Natural killer cell treated with Interleukin-12 subunit alpha and Interleukin-12 subunit beta and Interleukin-15 and Interleukin-18, amount 100 ng/mL, for 72 hours (primary cell): ENCODE measurements at places on chromosomes 11 and 22.

DNA sequence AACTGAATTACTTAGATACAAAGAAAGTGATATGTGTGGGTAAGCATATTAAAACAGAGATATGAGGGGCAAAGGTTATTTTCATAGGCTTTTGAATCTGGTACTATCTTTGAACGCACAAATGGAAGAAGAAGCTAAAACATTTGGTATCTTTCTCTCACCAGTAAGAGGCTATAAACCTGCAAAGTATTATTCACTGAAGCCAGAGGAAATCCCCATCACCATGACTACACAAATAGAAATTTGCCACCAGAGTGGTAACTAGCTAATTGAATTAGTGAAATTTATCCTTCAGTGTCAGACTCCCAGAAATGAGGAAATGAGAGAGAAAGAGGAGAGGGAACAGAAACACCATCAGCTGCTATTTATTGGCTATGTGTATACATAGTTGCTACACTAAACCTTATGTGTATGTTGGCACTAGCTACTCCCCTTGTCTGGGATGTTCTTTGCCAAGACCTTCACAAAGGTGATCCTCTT, 503.4 kb downstream of the DLG2 start:
- DNase-seq, result no peak

DNA sequence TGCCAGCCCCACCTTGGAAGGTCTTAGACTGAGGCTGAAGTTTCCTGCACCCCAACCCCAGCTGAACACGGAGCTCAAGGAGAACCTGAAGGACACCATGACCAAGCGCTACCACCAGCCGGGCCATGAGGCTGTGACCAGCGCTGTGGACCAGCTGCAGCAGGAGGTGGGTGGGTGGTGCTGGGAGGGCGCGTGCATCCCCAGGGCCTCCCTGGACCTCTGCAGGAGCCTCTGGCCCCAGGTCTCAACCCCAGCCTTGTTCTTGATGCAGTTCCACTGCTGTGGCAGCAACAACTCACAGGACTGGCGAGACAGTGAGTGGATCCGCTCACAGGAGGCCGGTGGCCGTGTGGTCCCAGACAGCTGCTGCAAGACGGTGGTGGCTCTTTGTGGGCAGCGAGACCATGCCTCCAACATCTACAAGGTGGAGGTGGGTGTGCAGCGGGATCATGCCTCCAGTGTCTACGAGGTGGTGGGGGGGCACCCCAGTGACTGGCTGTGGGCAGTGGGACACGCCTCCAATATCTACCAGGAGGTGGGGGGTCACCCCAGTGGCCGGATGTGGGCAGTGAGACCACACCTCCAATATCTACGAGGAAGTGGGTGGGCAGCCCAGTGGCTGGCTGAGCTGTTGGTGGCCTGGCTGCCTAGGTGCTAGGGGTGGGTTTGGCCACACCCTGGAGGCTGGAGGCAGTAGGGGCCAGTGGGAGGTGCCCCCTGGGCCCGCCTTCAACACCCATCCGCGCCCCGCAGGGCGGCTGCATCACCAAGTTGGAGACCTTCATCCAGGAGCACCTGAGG, 4.6 kb downstream of the CD151 start:
- DNase-seq, result no peak

DNA sequence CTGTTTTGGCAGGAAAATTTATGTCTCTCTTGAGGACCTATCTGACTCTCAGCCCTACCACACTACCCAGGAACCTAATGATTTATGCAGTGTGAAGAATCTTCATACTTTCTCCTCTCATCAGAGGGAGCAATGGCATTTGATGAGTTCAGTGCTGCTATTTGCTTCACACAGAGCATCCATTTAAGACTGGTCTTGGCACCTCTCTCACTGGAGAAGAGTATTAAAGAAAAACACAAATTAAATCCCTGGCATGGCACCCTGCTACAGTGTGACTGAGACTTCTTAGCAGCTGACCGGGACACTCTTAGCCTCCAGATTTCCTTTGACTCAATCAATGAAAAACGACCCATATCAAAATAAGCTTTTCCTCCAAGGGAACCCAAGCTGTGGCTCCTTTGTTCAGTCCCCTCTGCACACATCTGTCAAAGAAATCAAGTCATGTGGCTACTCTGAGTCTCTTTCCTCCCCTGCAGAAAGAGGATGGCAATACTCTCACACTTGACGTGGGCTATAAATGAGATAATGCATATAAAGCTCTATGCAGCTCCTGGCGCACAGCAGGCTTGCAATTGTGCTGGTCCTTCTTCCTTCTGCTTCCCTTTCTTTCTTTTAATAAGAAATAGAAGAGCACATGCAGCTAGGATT, 186.1 kb upstream of the E2F8 start:
- DNase-seq, result no peak

- DNase-seq, result peak; percentile 57
Measured at GRCh38 chr11:118872403-118872821, 11.3 kb upstream of the CXCR5 start.

DNA sequence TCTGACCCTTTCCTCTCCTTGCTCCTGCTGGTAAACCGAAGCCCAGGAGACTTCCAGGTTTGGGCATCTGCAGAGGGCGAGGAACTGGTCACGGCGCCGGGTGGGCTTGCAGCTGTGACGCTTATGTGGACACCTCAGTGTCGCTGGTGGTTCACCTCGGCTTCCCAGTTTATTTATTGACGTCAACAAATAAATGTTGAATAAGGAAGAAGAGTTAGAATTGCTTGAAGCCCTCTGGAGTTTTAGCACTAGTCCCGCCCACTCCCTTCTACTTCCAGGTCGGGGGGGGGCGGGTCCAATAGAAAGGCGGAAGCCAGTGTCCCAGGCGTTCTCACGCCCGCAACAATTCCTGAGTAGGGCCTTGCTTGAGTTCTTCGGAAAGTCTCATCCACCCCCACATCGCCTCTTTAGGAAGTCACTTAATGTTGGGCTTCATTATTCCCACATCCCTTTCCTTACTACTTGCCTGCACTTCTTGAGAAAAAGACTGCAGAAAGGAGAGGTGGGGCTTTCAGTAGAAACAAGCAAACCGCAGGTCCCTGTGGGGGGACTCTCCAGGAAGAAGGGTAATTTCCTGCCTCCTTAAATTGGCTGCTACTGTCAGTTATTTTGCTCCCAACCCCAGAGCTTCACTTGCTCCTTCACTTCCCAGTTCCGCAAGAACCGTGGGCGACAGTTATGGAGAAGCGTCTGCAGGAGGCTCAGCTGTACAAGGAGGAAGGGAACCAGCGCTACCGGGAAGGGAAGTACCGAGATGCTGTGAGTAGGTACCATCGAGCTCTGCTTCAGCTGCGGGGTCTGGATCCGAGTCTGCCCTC, at the start of gene TTC9C:
Gene TTC9C, plus strand, starts transcription at position 316 of the 818 bp plus-strand sequence. Its CDS starts 363 bp downstream, at position 679.
- DNase-seq, result peak; percentile 85

GRCh38 chr22:49948958-49949913, 11.3 kb upstream of the PIM3 start:
- no peak for DNase-seq

DNA sequence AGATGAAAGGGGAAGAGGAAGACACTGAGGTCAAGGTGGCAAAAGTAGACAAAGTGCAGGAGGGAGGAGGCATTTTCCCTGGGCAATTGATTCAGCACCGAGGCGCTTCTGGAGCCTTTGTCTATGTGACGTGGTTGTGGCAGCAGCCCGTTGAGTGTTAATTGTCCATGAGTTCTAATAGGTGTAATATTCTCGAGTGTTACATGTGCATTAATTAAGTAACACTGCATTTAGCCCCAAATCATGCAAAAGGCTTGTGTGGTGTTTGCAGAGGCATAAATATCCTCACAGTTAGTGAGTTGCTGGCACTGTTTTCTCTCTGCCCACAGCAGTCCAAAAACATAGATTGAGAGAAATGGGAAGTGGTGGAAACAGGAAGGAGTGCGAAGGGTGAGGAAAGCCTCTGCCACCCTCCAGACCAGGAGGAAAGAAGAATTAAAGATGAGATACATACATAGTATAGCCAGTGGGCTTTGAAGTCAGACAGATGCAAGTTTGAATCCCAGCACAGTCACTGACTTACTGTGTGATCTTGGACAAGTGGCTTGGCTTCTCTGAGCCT, 361.2 kb downstream of the MN1 start:
- DNase-seq, result no peak

DNA sequence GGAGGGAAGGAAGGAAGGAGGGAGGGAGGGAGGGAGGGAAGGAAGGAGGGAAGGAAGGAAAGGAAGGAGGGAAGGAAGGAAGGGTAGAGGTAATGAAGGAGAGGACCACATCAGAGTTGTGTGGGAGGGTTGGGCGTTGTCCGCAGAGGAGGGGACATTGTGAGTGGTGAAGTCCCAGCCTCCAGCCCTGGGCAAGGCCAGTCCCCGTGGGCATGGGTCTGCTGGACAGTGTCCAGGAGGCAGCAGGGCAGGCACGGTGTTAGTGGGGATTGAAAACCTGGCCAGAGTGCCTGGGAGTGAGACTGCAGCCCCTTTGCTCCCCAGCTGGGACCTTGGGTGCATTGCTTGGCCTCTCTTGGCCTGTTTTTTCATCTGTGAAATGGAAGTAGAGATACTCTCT, 1462.3 kb downstream of the BRD1 start:
- DNase-seq, result peak; percentile 3

- DNase-seq, result no peak
Measured at GRCh38 chr11:20011307-20011951, 148.8 kb downstream of the DBX1 start.

GRCh38 chr11:13391217-13391616, 71.8 kb downstream of the BTBD10 start:
- no peak for DNase-seq

DNA sequence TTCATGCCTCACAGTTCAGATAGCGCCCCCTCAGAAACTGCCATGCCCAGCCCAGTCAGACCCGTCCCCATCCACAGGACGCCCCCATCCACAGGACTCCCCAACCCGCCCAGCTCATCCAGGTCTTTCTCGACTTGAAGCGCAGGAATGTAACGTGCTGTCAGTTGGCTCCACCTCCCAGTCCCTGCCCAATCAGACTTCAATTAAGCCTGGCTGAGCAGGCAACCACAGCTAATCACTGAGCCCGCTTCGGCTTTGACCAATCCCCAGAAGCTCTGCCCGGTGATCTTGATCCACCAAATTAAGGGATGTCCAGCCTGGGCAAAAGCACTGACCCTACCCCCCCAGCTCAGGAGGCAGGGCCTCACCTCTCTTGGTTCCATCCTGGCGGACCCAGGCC, 10.5 kb upstream of the MFNG start:
- DNase-seq, result no peak

- DNase-seq, result no peak
Measured at GRCh38 chr22:49765091-49765771, 62.4 kb downstream of the BRD1 start.

DNA sequence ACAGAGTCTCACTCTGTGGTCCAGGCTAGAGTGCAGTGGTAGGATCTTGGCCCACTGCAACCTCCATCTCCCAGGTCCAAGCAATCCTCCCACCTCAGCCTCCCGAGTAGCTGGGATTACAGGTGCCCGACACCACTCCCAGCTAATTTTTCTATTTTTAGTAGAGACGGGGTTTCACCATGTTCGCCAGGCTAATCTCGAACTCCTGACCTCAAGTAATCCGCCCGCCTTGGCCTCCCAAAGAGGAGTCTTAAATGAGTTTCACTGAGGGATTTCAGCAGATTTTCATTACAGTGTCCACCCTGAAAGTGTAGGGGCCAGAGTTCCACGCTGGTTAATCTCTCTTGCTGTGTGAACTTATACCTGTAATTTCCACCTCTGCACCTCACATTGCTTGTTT, 412 bp upstream of the RPS3 start:
- DNase-seq, result no peak

DNA sequence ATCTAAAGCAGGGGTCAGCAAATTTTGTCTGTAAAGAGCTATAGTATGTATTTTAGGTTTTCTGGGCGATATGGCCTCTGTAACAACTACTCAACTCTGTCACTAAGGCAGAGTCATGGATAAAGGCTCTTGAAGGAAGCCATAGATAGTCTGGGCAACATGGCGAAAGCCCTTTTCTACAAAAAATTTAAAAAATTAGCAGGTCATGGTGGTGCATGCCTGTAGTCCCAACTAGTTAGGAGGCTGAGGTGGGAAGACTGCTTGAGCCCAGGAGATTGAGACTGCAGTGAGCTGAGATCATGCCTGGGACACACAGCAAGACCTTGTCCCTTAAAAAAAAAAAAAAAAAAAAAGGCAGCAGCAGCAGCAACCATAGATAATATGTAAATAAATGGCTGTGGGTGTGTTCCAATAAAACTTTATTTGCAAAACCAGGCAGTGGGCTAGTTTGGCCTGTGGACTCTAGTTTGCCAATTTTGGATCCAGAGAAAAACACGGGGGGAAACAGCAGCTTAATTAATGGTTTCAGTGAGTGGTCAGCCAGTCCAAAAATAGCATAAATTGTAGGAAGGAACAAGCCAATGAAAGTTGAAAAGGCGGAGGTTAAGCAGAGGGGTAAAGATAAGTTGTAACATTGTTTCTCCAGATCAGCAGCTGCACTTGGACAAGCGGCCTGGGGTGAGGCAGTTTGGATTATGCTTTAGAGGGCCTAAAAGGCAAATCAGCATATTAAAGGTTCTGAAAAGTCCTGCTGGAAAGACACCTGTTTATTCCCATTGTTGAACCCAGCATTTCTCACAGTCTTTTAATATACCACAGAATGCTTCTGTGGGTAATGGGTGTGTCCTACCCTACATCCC, 62.6 kb downstream of the KIAA1671 start:
- DNase-seq, result no peak

DNA sequence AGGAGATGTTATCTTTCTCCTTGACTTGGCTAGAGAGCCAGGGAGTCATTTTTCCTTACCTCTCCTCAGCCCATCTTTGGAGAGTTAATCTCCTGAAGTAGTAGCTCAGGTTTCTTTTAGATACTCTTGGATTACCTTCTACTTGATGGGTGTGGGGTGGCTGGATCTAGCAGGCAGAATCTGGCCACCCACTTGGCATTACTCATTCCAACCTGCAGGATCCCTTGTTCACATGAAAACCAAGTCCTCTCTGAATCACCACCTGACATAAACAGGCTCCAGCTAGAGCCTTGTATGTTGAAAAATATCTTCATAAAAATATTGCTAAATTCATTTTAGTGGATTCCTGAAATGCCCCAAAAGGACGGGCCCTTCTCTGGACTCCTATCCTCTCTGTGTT, 250.6 kb upstream of the PLET1 start:
- no peak for DNase-seq

- DNase-seq, result no peak
Measured at GRCh38 chr11:11845551-11845950, 3.8 kb downstream of the USP47 start.

DNA sequence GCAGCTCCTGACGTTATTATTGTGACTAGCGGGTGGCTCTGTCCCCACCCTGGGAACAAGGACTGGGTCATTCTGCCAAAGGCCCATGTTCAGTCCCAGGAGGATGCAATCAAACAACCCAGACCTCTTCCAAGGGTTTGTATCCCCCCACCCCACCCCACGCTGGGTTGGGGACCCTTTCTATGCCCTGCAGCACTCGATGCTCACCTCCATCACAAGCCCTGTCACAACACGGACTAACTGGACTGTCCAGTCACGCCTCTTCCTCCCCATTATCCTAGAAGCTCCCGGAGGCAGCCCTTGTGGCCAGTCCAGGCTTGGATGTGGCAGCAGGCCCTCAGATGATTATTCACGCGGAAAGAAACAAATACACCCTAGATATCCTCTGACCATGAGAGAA, 3.7 kb downstream of the SHANK2 start:
- DNase-seq, result no peak

GRCh38 chr11:113651023-113651422, 55.1 kb downstream of the TMPRSS5 start:
- DNase-seq, result no peak
